ENCODE measurements at places on chromosomes 12 and 14.

- no peak for DNase-seq
These were observed 2.5 kb downstream of the HNRNPA1 start for GRCh38 chr12:54282949-54283593.

DNA sequence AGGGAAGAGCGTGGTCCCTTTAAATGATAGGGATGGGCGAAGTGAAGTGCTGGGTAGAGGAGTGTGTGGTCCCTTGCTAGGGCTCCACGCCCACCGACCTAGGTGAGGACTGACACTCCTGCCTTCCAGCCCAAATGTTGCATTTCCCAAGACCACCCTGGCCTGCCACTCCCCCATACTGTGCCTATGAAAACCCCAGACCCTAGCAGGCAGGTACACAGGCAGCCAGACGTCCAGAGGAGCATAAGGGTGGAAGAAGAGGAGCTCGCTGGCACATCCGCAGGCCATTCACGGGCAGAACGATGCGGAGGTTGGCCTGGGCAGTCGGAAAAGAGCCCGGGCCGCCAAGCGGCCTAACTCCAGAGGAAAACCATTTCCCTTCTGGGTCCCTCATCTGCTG lies 817 bp upstream of the IPO8 start:
- DNase-seq, result no peak

DNA sequence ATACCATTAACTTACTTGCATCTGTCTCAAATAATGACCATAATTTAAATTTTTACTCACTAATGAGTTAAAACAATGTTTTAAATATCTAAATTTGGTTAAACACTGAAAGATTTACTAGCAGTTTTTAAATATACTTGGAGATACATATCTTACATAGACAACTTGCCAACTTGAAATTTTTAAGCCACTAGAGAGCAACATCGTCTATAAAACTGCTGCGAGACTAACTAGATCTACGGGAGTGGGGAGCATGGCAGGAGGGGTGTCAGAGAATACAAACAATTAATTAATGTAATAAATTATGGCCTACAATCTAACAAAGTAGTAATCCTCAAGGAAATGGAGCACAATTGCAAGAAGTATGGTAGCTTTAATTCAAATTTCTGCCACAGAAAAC lies 120.4 kb downstream of the LRRIQ1 start:
- no peak for DNase-seq

DNA sequence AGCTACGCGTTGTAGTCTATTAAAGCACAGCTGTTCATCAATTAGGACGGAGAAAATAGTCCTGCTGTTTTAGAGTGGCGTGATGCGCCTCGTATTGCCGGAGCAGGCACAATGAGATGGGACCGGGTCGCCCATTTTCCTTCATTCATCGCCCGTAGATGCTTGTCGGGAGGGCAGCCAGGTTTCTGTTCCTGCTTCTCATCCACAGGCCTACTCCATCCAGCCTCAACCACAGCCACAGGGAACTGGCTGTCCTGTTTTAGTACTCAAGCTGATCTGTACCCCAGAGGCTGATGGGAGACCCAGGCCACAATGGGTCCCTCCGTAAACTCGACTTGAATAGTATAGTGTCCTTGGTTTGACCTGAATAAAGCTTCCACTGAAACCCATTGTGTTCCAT lies 264.0 kb downstream of the VRK1 start:
- DNase-seq, result no peak

GRCh38 chr14:57573173-57573572 lies 79.5 kb upstream of the CCDC198 start:
- DNase-seq, result no peak

Data from NCI-H2029 (cell line).